Lung (tissue), 17 donors: ENCODE measurements at places on chromosomes 3 and 15. TPM values are rescaled to one million over a fixed set of nuclear protein-coding genes. Genes with fewer than 3 reads are reported as not detected.

- H3K4me1 ChIP-seq = no peaks in the 10 kb centered on the region
- no peak for DNase-seq
- H3K36me3 ChIP-seq = peaks cover 3% of the 10 kb centered on the region
- H3K4me3 ChIP-seq = no peak overlapping the region
These were observed 467.3 kb downstream of the SHQ1 start for GRCh38 chr3:72380711-72381493.

C3orf20 gene
- total RNA-seq = 0.12 TPM

DNA sequence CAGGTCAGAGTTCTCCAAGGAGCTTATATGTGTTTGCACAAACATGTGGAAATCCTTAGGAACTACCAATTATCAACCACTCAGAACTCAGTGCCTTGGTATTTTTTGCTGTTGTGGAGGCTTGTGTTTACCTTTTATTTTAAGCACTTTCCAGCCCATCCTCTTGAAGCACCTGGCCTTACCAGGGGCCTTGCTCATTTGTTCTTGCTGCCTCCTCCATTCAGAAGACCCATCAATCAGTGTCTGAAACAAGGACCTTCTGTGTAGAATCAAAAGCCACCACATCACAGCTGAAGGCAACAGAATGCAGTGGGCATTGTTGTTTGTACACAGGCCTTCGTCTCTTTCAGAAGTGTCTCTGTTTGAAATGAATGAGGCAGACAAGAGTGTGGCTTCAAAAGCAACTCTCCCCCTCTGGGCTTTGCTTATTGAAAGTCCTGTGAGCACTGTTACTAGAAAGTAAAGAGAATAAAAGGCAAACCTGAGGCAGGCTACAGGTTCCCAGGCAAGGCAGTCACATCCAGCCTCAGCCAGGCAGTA lies 24.5 kb upstream of the LIPC start:
- no peaks in the 10 kb centered on the region for H3K4me1 ChIP-seq
- DNase-seq = no peak
- no peak overlapping the region for H3K4me3 ChIP-seq
- H3K36me3 ChIP-seq = no peaks in the 10 kb centered on the region
- no peak overlapping the region for H3K27ac ChIP-seq

DNA sequence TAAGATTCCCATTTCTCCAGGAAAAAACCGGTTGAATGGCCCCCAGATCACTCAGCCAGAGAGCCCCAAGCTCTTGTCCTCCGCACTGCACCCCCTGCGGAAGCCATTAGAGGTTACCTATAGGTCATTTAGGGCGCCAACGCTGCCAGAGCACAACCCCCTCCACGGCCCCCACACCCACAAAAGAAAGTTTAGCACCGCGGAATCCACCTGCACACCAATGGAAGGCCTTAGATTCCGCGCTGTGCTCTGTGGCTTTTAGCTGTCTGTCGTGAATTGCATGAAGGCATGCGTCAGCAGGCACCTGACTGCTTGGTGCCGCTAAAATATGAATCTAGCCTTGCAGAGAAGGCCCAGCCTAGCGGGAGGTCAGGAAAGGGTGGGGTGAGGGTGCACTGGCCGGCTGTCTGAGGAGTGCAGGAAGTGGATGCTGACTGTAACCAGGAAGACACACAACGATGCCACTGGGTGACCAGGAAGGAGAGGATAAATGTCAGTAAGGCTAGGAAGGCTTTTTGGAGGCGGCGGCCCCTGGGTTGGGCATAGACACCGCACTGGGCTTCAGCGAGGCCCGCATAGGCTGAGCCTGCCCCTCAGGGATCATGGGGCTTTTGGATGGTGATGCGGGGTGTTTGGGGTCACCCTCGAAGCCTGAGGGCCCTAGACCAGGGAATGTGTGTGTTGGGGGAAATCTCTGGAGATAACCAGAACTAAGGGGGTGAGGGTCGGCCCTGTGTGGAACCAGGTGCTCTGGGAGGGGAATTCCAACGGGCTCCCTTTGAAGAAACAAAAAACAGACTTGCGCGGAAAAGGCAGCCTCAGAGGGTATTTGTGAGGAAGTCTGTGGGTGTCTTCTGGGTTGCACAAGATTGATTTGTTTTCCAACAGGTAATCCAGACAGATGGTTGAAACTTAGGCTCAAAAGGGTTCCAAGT lies 976 bp upstream of the NUP210 start:
- no peaks in the 10 kb centered on the region for H3K36me3 ChIP-seq
- H3K27me3 ChIP-seq = no peaks in the 10 kb centered on the region
- H3K4me1 ChIP-seq = peaks cover 6% of the 10 kb centered on the region
- no peak overlapping the region for H3K4me3 ChIP-seq
- peak; percentile 19 for DNase-seq

- peak overlapping the region; percentile 94 for H3K27ac ChIP-seq
- no peaks in the 10 kb centered on the region for H3K36me3 ChIP-seq
- H3K4me3 ChIP-seq = peak overlapping the region; percentile 79
- H3K27me3 ChIP-seq = no peaks in the 10 kb centered on the region
These were observed 4.6 kb upstream of the SIN3A start for GRCh38 chr15:75455982-75456531.

TEX55 gene
- not detected for total RNA-seq

PDZRN3 gene
- 20.7 TPM for total RNA-seq

GRCh38 chr3:63795438-63795837 lies 23.7 kb upstream of the C3orf49 start:
- H3K36me3 ChIP-seq = no peaks in the 10 kb centered on the region
- H3K27me3 ChIP-seq = no peaks in the 10 kb centered on the region
- no peak overlapping the region for H3K4me3 ChIP-seq
- H3K27ac ChIP-seq = no peak overlapping the region
- no peak for DNase-seq
- no peaks in the 10 kb centered on the region for H3K4me1 ChIP-seq

GRCh38 chr3:43816372-43816771 lies 125.6 kb downstream of the ABHD5 start:
- no peaks in the 10 kb centered on the region for H3K4me1 ChIP-seq
- no peak overlapping the region for H3K27ac ChIP-seq
- H3K36me3 ChIP-seq = no peaks in the 10 kb centered on the region
- no peak overlapping the region for H3K4me3 ChIP-seq
- DNase-seq = no peak
- H3K27me3 ChIP-seq = no peaks in the 10 kb centered on the region

IGSF11 gene
- total RNA-seq = 0.94 TPM

DNA sequence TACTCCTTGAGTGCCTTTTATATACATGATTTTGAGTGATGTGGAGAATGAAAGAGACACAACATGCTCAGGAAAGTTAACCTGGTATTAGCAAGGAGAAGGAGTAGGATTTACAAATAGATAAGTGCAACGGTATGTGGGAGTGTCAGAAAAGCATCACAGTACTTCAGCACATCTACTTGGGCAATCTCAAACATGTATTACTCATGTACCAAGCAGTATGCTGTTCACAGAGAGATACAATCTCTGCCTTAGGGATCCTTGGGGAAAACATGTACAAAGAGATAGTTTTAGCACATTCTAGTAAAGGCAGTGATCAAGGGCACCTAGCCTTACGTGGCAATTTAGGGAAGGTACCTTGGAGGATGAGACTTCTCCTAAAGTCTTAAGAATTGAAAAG lies 146.5 kb downstream of the FILIP1L start:
- no peak overlapping the region for H3K27ac ChIP-seq
- H3K36me3 ChIP-seq = no peaks in the 10 kb centered on the region
- H3K4me1 ChIP-seq = peaks cover 6% of the 10 kb centered on the region
- H3K27me3 ChIP-seq = no peaks in the 10 kb centered on the region
- DNase-seq = no peak

CGGBP1 gene
- total RNA-seq = 101 TPM

ARL6IP5 gene
- 132 TPM for total RNA-seq

TM4SF18 gene
- total RNA-seq = 28.5 TPM

P3H2 gene
- total RNA-seq = 50.4 TPM

DNA sequence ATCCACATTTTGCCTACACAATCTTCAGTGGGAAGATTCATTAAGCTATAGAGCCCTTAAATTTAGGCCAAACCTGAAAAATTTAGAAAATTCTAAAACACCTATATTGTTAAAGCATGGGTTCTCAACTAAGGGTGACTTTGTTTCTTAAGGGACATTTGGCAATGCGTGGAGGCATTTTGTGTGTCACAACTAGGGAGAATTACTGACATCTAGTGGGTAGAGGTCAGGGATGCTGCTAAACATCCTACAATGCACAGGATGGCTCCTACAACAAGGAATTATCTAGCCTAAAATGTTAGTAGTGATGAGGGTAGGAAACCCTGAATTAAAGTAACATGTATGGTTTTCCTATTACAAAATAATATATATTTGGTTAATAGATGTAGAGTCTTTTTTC lies 55.8 kb downstream of the TBC1D5 start:
- no peaks in the 10 kb centered on the region for H3K4me1 ChIP-seq
- no peak overlapping the region for H3K27ac ChIP-seq
- H3K4me3 ChIP-seq = no peak overlapping the region

GRAMD2A gene
- total RNA-seq = 4.0 TPM

DNA sequence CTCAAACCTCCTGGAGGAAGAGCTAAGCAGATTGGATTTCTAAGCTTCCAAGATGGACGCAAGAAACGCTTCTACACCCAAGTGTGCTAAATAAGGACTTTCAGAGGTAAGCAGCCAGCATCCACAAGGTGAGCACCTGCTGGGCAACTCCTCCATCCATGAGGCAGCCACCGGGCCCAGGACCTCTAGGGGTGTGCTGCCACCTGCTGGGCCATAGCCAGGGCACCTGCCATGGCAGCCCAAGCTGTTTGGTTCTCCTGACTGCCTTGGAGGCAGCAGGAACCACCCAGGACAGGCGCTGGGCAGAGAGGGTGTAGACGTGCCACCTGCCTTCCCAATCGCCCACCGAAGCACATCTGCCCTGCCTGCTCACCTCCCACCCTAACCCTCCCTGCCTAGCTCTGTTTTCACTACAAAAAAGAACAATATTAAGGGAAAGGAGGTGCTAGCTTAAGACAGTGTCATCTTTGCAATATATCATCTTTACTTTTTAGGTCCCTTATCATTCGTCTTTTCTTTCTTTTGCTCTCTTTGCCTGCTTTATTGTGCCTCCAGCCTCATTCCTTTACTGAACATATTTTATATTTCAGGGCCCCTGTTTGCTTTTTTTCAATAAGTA lies 12.9 kb downstream of the C15orf62 start:
- H3K4me3 ChIP-seq = no peak overlapping the region
- H3K4me1 ChIP-seq = peaks cover 11% of the 10 kb centered on the region
- peak; percentile 53 for DNase-seq
- H3K36me3 ChIP-seq = peaks cover 15% of the 10 kb centered on the region

- no peak for DNase-seq
- H3K4me1 ChIP-seq = no peaks in the 10 kb centered on the region
- no peak overlapping the region for H3K4me3 ChIP-seq
- no peak overlapping the region for H3K27ac ChIP-seq
These were observed 22.1 kb upstream of the CRBN start for GRCh38 chr3:3201611-3202010.

GRCh38 chr3:185786956-185787877 lies 37.6 kb downstream of the IGF2BP2 start:
- no peaks in the 10 kb centered on the region for H3K27me3 ChIP-seq
- no peak overlapping the region for H3K4me3 ChIP-seq
- DNase-seq = no peak
- no peaks in the 10 kb centered on the region for H3K36me3 ChIP-seq
- H3K4me1 ChIP-seq = peaks cover 4% of the 10 kb centered on the region

SMCO1 gene
- not detected for total RNA-seq

DNA sequence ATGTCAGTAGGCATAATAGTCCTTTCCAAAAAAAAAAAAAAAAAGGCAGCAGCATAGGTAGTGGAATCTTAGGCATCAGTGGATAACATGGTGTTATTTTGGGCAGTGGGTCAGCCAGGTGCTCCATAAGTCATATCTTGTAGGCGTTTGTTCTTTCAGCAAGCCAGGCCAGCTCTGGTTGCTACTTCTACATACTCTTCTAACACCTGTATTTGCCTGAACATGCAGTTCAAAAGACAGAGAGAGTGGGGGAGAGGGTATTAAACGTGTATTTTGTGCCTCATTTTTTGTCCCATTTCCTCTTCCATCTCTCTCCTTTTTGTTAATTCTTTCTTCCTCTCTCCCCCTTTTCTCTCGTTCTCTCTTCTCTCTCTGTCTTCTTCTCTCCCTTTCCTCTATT lies 110.4 kb downstream of the TPRG1 start:
- DNase-seq = no peak
- H3K27me3 ChIP-seq = no peaks in the 10 kb centered on the region
- no peaks in the 10 kb centered on the region for H3K4me1 ChIP-seq
- H3K36me3 ChIP-seq = no peaks in the 10 kb centered on the region
- H3K27ac ChIP-seq = no peak overlapping the region
- no peak overlapping the region for H3K4me3 ChIP-seq

DNA sequence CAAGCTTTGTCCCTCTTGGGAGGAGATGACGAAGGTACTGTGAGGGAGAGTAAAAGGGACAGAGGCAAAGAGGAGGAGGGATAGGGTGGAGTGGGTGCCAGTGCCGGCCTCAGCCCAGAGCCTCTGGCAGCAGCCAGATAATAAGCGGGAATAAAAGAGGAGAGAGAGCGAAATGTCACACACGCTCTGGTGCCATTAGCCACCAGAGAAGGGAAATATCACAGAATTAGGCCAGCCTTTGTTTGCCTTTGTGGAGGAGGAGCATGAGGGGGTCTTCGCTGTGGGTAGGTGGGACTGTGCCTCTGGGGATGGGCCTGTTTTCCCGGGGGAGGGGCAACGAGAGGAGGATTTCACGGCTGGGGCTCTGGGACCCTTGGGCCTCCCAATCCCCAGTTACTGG lies 67.8 kb downstream of the LINGO1 start:
- H3K27ac ChIP-seq = no peak overlapping the region
- peaks cover 10% of the 10 kb centered on the region for H3K4me1 ChIP-seq
- H3K27me3 ChIP-seq = no peaks in the 10 kb centered on the region
- no peak overlapping the region for H3K4me3 ChIP-seq

DNA sequence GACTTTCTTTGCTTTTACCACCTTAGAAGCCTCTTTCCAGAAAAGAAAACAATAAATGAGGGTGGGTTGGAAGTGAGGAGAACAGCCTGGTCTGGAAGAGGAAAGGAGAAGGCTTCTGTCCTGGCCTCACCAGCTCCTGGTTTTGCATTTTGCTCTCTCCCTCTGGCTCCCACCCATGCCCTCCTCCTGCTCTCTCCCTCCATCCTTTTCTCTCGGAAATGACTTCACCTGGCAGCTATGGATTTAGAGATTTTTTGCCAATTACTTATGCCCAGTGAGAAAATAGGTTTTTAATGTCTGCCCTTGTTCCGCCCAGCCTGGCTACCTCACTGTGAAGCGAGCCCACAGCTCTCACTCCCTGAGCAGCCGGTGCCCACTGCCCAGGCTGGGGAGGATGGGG lies 77.9 kb upstream of the NTRK3 start:
- DNase-seq = no peak
- no peaks in the 10 kb centered on the region for H3K36me3 ChIP-seq
- no peaks in the 10 kb centered on the region for H3K4me1 ChIP-seq
- no peaks in the 10 kb centered on the region for H3K27me3 ChIP-seq
- no peak overlapping the region for H3K27ac ChIP-seq
- H3K4me3 ChIP-seq = no peak overlapping the region

DNA sequence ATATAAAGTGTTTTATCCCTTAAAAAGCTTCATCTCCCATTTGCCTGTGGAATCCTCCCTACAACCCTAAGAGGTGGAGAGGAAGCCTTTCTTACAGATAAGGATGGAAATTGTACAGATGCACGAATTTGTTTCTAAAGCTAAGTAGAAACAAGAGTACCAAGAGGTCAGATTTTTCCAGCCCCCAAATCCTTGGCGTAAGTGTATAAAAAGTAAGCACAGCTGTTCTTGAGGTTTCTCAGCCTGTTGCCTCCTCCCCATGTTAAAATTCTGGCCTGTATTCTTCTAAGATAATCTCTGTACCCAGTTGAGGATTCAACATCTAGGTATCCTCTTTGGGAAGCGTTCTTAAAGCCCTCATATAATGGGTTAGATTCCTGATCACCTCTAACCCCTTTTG lies 34.9 kb downstream of the RAB7A start:
- no peak for DNase-seq
- H3K4me1 ChIP-seq = peaks cover 33% of the 10 kb centered on the region
- peaks cover 9% of the 10 kb centered on the region for H3K36me3 ChIP-seq
